ENCODE measurements at places on chromosomes 2 and 18.

DNA sequence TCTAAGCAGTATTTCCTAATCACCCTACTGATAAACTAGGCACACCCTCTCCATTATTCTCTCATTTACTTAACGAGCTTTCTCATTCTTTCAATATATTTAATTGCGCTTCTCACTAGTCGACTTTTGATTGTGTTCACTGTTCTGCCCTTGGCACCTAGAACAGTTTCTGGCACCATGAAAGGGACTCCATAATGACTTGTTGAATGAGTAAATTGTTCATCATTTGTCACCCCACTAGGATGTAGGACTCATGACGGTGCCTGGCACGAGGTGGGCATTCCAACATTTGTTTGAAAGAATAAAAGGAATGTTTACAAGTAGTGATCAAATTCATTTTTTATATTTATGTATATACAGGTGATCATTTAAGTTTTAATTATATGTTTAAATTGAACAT lies 123.7 kb downstream of the DIS3L2 start:
- DNase-seq, result no peak

DNA sequence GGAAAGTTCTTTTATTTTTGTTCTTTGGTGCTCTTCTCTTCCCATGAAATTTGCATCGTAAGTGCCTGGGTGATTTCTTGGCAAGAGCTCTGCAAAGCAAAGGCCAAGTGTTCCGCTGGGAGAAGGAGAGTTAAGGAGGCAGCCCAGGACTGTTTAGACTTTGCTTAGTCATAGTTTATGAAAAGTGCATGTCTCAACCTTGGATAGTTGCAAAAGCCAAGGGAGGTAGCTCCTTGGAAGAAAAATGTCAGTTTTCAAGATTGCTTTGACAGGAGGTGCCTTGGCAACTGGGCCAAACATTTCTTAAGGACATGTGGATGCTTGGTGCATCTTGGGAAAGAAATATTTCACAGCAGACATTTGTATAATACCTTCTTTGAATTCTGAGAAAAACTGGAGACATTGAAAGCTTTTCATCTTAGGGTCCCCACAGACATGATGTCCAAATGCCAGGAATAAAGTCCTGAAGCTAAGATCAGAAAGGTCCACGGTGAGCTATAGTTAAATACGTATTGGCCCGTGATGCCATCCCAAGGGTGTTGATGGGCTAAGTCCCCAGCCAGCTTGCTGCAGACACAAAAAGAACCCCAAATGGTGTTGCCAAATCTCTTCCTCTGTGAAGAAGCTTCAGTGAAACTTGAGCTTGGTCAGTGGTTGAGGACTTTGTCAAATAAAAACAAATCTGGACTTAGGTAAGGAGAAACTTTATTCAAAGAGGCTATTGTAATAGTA lies 96.3 kb upstream of the THUMPD2 start:
- DNase-seq, result no peak

- no peak for DNase-seq
These were observed 7.8 kb upstream of the TMBIM1 start for GRCh38 chr2:218300141-218300540.

- no peak for DNase-seq
These were observed 31.7 kb upstream of the ZNF396 start for GRCh38 chr18:35408843-35409261.

- no peak for DNase-seq
These were observed 324.8 kb downstream of the ALK start for GRCh38 chr2:29596584-29596983.

DNA sequence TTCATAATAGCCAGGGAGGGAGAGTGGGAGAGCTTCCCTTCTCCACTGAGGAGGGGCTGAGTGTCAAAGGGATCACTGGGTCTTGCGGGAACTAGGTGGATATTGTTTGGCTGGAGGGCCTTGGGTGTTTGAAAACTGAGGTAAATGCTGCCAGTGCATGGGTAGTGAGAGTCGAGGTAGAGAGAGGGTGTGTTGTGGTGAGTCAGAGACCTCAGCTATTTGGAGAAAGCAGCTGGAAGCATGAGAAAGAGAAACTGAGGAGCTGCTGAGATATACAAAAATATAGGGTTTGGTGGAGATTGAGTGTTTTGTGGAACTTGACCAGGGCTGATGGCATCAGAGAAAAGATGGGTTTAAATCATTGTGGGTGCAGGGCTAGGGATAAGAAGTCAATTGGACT lies 127.0 kb upstream of the CCDC195 start:
- no peak for DNase-seq

- no peak for DNase-seq
These were observed 10.4 kb upstream of the NPAS2 start for GRCh38 chr2:100809506-100809905.

DNA sequence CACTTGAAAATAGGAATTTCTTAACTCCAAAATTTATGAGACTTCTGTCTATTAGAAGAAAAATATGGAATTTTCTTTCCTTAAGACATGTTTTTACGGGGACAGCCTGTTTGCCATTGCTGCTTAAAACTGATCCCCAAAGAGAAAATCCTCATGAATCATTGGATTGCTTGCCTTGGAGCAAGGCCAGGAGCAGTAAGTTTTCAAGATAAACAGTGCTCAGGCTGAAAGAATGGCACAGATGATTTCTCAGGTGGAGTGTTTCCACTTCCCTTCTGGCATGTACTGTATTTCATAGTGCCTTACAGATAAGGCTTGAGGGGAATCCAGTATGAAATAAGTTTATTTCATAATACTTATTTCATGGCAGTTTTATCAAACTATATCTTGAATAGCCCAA lies 74.3 kb upstream of the MMADHC start:
- DNase-seq, result no peak

GRCh38 chr2:197037863-197038398 lies 111.4 kb upstream of the PGAP1 start:
- DNase-seq, result no peak

DNA sequence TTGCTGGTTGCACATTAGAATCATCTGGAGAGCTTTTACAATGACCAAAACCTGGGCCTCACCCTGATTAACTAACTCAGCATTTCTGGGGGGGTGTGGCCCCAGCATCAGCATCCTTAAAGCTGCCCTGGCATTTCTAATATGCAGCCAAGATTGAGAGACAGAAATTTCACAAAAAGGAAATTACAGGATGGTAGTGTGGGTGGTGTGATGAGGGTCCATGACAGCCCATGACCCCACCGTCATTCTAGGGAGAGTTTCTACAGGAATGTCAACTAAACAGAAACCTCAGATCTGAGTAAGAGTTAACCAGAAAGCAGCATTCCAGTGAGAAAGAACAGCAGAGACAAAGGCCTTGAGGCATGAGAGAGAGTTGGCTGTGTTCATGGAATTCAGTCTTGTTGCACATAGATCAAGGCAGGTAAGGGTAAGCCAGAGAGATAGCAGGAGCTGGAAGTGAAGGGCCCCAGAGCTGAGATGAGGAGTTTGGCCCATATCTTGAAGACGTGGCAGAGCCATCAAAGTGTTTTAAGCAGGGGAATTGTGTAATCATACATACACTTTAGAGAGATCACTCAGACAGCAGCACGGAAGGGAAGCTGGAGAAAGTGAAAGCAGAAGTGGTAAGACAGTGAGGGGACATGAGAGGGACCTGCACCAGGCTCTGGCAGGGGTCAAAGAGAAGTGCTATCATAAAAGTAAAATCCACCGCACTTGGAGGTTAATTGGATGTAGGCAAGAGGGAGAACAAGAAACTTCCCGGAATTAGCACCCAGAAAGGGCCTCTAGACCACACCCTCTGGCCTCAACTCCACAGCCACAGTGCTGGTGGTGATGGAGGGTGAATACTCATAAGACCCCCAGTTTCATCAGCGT lies 7.8 kb upstream of the TRABD2A start:
- DNase-seq, result no peak

DNA sequence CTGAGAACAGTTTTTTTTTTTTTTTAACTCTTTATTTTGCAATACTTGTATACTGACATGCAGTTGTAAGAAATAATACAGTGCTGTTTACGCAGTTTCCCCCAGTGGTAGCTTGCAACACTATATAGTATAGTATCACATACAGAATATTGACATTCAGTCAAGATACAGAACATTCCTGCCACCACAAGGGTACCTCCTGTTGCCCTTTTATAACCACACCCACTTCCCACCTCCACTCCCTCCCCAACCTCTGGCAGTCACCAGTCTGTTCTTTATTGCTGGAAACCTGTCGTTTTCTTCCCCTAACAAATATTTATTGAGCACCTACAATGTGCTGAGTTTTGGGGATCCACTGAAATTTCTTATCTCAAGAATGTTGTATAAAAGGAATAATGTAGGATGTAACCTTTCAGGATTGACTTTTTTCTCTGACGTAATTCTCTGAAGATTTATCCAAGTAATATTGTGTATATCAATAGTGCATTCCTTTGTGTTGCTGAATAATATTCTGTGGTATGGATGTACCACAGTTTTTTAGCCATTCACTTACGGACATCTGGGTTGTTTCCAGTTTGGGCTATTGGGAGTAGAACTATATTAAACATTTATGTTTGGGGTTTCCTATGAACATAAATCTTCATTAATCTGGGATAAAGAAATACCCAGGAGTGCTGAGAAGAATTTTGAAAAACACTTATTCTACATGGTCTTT lies 51.4 kb upstream of the EML6 start:
- no peak for DNase-seq

- no peak for DNase-seq
These were observed at the start of gene CCDC178 for GRCh38 chr18:33440060-33441043. Gene CCDC178 (minus strand): TSS chr18:33440721. CDS start chr18:33412088, 28,633 bp downstream.

GRCh38 chr2:138814123-138814898 lies 34.1 kb upstream of the NXPH2 start:
- DNase-seq, result no peak

- DNase-seq, result no peak
These were observed 156.6 kb downstream of the DTNA start for GRCh38 chr18:34866739-34867138.

DNA sequence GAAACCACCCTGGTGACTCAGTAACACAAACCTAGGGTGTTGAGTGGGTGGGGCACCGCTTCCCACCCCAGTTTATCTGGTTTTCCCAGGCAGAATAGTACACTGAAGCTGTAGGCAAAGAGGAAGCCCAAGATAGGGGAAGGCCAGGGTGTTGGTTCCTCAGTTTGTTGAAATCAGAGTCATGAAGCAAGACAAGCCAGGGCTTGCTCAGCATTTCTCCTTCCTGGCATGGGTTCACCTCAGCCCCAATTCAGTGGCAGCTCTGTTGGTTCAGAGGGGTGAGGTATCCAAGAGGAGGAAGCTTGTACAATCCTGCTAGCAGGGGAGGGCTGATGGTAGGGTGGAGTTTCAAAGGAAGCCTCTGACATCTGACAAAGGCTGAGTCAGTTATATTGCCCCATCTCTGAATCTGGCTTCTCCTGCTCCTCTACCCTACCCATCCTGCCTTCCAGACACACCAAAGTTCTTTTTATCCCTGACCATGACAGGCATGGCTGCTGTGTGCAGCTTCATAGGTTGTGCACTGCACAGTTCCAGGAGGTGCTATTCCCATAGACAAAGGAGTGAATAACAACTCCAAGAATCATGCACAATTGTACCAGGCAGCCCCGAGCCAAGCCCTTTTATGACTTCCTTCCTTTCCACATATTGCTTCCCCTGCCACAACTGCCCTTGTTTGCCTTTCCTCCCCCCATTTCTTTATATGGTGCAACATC lies 24.9 kb upstream of the RAB10 start:
- no peak for DNase-seq

DNA sequence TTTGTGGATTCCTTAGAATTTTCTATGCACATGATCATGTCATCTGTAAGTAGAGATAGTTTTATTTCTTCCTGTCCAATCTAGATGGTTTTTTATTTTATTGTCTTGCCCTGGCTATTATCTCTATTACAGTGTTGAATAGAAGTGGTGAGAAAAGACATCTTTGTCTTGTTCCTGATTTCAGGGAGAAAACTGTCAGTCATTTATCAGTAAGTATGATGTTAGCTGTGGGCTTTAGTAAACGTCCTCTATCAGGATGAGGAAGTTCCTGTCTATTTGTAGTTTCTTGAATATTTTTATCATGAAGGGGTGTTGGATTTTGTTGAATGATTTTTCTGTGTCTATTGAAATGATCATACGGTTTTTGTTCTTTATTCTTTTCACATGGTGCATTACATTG lies 5.3 kb downstream of the PLEKHH2 start:
- no peak for DNase-seq

Data from stimulated activated CD4-positive, alpha-beta T cell treated with anti-CD3 and anti-CD28 coated beads, TNF-alpha, amount 100 ng/mL, for 24 hours (primary cell).